Femur (tissue), 1 donor: ENCODE measurements at places on chromosomes 1 and 21.

DNA sequence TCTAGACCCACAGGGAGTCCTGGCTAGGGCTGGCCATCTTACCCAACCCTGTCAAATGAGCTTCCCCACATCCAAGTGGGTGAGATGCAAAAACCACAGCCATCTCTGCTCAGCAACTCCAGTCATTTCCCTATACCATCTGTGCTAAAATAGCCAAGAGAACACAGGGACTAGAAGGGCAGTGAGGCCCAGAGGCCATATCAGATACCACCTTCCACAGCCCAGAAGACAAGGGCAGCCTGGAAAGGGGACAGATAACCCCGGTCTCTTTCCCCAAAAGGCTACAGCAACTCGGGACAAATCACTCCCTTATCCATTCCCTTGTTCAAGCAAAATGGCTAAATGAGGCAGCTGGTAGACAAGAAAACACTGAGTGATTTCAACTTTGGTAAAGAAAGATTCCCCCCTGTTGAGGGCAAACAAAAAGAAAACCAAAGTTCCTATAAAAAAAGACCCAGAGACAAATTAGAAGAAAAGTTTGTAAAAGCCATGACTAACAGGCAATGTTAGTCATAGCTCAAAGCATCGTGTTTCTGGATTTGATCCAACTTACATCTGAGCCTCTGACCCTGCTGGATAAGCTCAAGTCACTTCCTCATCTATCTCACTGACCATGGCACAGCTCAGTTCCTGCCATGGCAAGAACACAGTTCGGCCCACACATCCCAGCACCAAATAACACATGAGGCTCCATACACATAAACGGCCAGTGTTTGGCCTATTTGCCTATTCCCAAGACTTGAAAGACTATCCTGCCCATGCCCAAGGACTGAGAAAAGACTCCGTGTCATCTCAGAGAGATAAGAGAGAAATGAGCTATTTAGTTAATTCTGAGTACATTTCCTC is 3.1 kb downstream of the LAMB3 start:
- DNase-seq = no peak

DNA sequence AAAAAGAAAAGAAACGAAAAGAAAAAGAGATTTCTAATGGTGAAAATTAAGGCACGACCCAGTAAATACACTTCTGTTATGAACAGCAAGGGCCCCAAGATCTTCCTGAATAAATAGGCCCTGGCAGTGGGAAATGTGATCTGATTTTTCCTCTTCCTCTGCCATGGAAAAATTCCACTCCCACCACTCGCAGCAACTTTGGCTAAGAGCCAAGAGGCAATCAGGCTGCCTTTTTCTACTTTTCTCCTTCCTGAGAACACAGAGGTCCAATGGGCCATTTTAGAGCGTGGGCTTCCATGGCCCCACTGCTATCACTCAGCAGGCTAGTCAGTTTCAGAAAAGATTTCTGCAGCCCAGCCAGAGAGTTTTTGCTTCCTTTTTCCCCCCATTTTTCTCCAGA is 33.7 kb upstream of the AK4 start:
- peak; percentile 76 for DNase-seq

GRCh38 chr1:95953015-95953414 is 719.0 kb downstream of the RWDD3 start:
- DNase-seq = peak; percentile 36

- no peak for DNase-seq
Measured at GRCh38 chr1:94160811-94161210, 39.9 kb upstream of the ABCA4 start.

GRCh38 chr1:155471026-155471425 is 91.6 kb downstream of the ASH1L start:
- DNase-seq = no peak

DNA sequence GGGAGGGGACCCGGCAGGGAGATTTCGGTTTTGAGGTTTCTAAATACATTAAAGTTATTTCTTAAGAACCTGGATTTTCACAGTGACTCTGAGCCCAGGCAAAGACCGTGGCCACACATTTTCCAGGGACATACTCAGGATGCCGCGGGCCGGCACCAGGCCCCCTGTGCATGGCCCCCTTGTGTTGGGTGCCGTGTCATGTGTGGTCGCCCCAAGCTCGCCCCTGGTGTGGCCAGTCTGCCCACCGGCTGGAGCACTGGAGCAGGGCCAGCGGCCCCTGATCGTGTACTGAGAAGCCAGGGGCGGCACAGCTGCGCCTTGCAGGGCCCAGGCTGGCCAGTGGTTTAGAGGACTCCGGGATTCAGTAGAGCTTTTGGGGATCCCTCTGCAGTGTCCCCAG is 26.6 kb downstream of the ARHGEF16 start:
- DNase-seq = no peak

DNA sequence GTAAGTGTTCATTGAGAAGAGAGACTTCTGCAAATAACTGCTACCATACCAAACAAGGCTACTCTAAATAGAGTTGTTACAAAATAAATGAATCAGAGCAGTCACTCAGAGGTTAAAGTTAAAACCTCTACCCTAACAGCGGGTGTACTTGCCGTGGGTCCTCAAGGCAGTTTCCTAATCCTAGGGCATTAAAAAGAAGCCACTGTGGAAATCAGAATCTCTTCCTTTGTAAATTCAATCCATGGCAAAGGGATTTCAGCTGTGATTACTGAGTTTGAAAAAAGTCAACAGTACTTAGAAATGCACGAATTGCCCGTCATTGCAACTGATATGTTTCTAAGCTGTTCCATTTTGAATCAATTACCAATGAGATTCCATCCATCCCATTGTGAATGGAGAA is 13.5 kb downstream of the TBX15 start:
- no peak for DNase-seq

GRCh38 chr1:11594222-11594621 is 60.0 kb downstream of the FBXO2 start:
- DNase-seq = no peak

DNA sequence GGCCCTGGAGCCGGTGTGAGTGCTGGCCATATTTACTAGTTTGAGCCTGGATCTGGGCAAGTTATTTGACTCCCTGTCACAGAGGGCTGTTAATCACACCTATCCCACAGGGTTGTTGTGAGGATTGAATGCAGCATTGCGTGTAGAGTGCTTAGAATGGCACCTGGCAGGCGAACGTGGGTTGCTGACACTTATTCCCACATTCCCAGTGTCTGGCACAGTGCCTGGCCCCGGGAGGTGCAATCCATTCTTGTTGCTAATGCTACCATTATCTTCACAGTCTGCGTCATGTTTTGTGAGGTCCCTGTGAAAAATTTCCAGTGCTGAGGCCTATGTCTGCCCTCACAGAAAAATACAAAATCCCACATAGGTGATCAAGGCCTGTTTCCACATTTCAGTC is 66.1 kb downstream of the CD2 start:
- DNase-seq = no peak

DNA sequence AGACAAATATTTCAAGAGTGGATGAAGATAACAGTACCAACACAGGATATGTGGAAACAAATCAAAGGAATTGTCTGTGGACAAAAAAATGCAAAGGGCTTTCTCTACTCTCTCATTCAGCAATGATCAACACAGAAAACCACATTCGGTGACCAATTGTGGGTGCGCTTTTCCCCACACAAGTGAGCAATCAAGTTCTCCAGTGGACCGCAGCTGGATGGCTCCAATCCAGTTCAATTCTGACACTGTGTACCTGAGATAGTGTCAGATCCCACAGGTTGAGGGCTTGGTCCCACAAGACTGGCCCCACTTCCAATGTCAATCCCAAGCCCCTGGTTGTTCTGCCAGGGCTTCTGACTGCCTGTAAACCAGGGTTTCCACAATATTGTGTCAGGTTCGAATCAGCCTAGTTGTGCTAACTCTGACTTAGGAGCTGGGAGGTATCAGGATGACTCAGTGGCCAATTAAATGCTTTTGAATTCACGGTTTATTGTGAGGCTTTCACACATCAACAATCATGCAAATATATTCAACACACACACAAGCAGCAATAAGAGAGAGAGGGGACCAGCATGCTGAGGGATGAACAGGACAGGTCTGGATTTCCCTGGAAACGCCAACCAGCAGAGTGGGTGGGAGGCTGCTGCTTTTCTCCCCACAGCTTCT is 87.0 kb upstream of the BTG3 start:
- no peak for DNase-seq

DNA sequence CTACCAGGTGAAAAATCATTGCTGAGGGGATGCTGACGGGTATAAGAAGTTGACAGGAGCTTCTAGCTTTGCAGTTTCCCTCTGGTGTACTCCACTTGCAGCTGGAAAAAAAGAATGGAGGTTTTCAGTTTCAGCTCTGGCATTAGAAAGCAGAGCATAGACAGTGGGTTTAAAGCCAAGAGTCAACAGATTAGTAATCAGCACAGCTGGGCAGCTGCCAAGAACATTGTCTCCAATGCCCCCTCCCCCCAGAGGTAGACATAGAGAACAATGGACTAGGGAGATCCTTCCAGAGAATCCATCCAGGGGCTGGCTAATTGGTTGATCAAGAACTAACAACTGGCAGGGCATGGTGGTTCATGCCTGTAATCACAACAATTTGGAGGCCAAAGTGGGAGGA is 10.1 kb upstream of the ZBTB8B start:
- no peak for DNase-seq

- DNase-seq = no peak
Measured at GRCh38 chr1:69686367-69686984, 118.8 kb downstream of the LRRC7 start.

DNA sequence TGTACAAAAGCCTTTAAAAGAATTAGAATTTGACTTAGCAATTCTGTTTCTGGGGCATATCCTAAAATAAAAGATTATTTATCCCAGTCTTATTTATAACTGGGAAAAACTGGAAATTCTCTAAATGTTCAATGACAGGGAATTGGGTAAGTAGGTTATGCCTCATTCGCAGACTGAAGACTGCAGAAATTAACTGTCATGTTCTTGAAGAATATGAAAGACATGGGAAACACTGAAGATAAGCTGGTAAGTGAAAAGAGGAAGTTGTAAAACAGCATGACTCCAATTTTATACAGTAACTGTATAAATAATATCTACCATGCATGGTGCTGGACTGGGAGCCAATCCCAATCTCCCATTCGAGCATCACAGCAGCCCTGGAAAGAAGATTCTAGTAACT is 50.6 kb upstream of the SLC2A1 start:
- DNase-seq = no peak
